ENCODE measurements at places on chromosomes 11 and 22.

DNA sequence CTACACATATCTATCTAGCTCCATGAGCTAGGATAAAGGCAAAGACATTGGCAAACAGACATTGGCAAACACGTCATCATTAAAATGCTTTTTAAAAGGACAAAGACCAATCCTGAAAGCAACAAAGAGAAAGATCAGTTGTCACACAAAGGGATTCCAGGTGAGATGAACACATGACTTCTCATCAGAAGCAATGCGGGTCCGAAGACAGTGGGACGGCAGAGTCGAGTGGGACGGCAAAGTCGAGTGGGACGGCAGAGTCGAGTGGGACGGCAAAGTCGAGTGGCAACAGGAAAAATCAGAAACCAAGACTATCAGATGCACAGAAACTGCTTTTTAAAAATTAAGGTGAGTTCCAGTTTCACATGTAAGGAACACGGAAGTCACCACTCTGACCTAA lies 609.5 kb downstream of the BRD1 start:
- no peak for DNase-seq

DNA sequence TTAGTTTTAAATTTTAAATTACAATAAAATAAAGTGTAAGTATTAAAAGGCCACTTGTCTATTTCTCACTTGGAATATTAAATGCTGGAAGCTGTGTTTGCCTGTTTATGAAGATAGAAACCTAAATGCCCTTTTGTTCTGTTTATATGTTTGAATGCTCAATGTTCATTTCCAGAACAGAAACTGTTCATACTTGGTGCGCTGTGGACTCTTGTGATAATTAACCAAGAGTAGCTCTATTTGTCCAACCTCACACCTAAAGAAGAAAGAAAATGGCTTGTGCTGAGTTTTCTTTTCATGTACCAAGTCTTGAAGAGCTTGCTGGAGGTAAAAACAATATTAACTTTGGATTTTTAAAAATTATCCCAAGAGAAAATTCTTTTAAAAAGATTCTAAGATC lies 5.7 kb downstream of the C11orf54 start:
- DNase-seq: no peak

DNA sequence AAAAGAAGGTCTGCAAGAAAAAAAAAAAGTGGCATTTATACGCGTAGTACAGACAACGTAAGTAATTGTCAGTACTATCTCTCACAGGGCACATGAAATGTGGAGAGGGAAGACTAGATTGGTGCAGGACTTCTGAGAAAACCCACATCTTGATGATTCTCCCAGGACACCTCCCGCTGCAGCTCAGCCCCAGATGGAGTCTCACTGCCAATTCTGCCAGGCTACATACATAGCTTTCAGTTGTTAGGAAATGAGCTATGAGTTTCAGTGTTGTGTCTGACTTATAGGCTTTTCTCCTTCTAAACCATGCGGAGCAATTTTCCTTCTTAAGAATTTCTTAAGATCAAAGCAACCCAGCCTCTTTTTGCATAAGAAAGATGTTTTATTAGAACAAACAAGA lies 9.6 kb downstream of the OR5A2 start:
- no peak for DNase-seq

DNA sequence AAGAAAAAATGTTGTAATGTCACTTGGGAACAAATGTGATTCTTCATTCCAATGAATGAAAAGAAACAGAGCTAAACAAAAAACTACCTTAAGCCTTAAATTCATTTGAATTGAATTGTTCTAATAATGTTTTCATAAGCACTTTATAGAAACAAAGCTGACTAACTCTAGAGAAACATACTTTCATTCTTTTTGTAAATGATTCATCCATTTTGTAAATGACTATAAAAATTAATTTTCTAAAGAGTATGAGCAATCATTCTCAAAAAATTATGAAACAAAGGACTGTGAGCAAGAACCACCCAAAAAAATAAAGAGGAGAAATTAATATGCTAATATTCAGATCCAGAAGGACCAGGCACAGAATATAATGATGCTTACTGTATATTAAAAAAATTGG lies 986.5 kb upstream of the CHORDC1 start:
- no peak for DNase-seq

DNA sequence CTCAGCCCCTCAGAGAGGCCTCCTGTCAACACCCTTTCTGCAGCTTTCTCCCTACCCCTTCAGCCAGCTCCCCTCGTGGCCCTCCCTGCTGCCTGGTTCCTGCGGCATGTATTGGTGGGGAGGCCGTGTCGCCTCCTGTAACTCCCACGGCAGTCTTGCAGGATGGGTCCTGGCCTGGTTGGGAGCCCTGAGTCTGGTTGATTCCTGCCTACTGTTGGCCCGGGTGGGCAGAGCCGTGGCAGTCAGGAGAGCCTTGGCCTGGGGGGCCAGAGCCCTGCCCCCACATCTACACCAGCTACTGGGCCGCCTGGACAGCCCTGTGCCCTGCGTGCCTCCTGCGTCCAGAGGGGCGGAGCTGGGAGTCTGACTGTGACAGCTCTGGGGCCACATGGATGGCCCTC lies 30.3 kb upstream of the GRAMD4 start:
- no peak for DNase-seq

- no peak for DNase-seq
Measured at GRCh38 chr11:91421641-91422040, 803.0 kb upstream of the FAT3 start.

Data from activated CD4-positive, alpha-beta T cell treated with anti-CD3 and anti-CD28 coated beads, Interleukin-2, amount 50 U/mL, for 1 hour (primary cell).